ENCODE measurements at places on chromosomes 7 and 10.
A peak's percentile ranks its signal among the peaks of the same experiment; 100 is the strongest.

DNA sequence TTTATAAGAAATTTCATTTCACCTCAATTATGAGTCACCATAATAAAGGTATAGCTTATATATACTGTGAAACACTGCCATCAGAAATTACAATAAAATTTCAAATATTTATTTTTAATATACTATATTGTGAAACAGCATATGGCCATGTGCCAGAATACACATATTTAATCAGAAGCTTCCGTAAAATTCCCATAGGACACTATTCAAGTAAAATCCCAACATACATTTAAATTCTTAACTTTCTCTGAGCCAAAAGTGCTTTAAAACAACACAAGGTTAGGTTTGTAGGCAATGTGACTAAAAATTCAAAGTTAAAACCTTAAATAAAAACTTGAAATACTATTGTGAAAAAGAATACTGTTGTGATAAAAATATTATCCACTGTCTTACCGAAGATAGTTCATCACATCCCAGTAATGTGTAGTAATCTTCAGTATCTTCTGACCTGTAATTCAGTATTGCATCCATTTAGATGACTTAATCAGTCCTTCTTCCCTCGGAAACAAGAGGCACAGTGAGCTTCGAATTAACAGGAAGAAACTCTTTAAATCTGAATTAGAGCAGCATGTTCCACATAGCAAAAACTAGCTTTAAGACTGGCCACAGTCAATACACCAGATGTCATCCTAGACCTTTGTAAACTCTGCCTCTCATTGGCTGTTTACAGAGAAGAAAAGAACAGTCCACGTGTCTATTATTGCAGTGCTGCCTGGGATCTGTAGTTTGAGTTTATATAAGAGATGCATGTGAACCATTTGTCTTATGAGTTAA lies at the start of gene DNAJC12:
Gene DNAJC12, minus strand, starts transcription at position 648 of the 774 bp plus-strand sequence. Its CDS starts 177 bp downstream, at position 471.
- peak; percentile 61 for DNase-seq

GRCh38 chr10:11828682-11829284 lies 5.6 kb downstream of the PROSER2 start:
- DNase-seq, result no peak

- peak; percentile 3 for DNase-seq
Observed at GRCh38 chr7:17176371-17177032, 122.0 kb upstream of the AHR start.

- peak; percentile 66 for DNase-seq
Observed at GRCh38 chr7:77425101-77426051, 9.2 kb upstream of the GSAP start.

- peak; percentile 92 for DNase-seq
Observed at GRCh38 chr10:127148066-127148932, 48.1 kb downstream of the INSYN2A start.

GRCh38 chr10:82683945-82684344 lies 809.0 kb downstream of the NRG3 start:
- no peak for DNase-seq

- no peak for DNase-seq
Observed at GRCh38 chr10:34670081-34670480, 145.0 kb downstream of the PARD3 start.

DNA sequence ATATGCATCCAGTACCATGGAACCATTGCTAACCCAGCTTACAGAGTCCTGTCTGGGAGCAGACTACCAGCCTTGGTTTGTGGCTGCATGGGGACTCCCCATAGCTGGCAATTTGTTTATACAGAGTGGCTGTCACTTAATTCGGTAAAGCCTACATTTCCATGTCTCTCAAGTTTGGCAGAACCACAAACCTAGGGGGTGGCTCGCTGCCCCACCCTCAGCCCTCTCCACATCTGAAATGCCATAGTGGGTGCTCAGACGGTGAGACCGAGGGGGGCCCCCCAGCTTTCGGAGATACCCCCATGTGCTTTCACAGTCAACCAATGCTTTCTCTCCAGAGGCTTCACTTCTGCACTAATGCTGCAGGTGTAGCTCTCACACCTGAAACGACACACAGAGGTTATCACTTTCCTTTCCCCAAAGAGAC lies 75.5 kb upstream of the KAT6B start:
- DNase-seq, result no peak

- DNase-seq, result no peak
Observed at GRCh38 chr7:148633761-148634160, 43.2 kb downstream of the C7orf33 start.

GRCh38 chr10:54434782-54435181 lies 366.2 kb downstream of the PCDH15 start:
- no peak for DNase-seq

GRCh38 chr7:115352375-115352774 lies 430.5 kb downstream of the MDFIC start:
- DNase-seq, result peak; percentile 86

DNA sequence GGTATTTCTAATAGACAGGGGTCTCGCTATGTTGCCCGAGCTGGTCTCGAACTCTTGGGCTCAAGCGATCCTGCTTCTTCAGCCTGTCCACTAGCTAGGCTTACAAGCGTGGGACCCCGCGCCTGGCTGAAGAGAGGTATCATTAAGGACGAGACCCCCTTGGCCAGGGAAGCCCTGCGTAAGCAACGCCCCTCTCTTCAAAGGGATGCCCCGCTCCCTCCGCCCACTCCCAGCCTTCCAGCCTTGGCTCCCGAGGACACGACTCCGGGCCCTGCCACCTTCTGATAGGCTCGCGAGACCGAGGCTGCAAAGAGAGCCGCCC lies 220 bp upstream of the ZKSCAN5 start:
- DNase-seq, result no peak

DNA sequence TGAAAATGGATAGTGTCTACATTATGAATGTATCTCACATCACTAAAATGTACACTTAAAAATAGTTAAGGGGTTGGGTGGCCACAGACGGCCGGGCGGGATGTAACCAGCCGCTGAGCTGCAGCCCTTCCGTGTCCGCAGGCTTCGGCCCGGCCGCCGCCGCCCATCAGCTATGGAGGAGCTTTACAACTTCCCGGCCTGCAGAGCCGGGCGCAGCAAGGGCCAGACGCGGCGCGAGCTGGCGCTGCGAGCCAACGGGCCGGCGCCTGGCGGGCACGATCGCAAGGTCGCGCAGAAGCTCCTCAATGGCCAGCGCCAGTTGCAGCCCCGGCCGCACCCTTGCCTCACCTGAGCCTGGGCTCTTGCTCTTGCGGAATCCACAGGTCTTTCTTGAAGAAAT lies 69.1 kb downstream of the KMT2C start:
- no peak for DNase-seq

DNA sequence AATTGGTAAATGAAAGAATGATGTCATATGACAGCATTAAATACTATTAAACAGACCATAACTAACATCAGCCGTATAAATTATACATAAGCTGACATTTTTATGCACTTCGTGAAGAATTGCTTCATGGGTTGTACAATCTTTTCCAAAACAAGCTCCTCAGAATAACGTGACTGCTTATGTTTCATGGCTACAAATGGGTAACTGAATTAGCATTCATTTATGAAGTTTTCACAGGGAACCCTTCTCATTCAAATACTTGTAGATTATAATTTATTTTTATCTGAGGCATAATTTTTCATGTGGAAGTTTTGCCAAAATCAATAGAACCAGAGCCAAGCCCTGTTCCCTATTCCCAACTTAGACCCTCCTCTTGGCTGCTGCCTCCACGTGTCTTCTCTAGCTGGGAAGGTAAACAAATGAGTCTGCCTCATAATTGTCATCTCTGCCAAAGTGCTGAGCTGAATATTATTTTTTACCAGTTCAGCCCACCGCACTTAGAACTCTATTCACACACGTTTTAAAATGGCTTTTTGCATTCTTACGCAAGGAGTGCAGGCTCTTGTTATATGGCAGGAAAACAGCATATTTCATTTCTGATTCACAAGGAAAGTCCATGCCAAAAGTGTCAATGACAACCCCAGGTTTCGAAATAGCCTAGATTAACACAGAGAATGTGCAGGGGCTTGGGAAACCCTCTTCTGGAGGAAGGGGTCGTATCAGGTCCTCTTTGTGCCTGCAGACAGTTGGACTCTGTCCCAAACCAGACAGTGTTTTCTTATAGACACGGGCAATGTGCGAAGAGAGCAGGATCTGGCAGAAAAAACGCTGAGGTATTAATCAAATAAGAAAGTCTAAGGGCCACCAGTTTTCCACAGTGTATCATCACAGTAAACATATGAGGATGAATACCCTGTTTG lies 370.7 kb upstream of the MGMT start:
- DNase-seq, result peak; percentile 82

DNA sequence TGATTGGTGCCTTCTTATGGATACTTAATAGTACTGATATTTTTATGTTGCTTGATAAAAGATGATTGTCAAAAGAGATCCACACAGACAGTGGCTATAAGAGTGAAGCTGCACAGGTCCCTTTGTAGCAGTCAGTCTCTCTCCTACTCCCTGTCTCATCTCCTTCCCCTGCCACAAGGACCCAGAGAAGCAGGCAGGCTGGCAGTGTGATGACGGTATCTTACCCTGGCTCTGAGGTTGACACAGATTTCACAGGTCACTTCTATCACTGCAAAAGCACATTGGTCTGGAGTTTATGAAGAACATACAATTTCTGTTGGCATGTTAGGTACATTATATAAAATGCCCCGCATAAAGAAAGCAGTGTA lies 64.4 kb upstream of the AHR start:
- DNase-seq, result no peak

GRCh38 chr7:142873281-142873784 lies 12.2 kb downstream of the TRPV6 start:
- no peak for DNase-seq

DNA sequence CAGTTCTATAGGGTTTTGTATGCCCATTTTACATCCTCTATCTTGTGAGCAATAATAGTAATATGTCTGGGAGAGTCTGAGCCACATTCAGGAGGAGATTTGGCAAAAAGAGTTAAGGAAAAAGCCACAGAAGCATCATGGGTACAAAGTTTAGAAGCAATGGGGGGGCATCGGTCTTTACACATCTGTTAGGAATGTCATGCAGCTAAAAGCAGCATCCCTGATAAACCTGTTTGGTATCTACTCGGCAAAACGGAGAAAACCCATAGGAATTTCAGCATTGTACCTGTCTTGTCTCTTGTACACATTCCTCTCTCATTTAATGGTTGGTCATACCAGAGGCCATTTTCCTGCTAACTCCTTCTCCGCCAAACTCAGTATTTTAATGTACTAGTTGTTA lies 12.5 kb upstream of the HERPUD2 start:
- DNase-seq, result peak; percentile 54

DNA sequence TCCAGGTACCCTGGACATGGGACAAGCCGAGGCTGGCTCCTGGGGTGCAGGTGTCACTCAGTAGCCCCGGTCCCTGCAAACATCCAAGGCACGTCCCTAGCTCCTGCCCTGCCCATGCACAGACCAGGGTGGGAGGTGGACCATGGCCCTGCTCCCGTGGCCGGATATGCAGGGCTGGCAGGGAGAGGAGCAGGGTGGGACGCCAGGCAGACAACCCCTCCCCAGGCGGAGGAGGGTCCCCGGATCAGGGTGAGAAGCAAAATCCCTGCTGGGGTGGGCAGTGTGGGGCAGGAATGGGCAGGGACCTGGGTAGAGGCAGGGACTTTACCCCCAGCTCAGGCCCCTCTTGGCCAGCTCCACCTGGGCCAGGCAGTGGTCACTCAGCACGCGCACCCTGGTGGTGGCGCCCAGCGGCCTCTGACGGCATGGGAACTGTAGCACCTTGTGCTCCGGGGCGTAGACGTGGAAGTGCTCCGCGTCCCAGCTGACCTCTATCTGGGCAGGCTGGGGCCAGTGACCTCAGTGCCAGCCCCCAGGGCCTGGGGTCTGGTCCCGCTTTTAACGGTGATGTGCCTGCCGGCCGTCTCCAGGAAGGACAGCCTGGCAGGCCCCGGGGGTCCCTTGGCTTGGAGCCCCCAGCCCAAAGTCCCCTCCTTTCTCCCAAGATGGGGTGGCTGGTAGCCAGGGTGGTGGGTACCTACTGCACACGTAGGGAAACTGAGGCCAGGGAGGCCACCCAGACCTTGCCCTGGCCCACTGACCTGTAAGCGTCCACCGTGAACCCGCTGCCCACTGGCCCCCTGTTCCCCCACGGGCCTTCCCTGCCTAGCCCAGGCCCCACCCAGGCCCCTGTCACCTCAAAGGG lies 1.2 kb downstream of the GRIFIN start:
- no peak for DNase-seq

GRCh38 chr10:78688230-78688900 lies 380.4 kb upstream of the ZMIZ1 start:
- DNase-seq, result no peak

DNA sequence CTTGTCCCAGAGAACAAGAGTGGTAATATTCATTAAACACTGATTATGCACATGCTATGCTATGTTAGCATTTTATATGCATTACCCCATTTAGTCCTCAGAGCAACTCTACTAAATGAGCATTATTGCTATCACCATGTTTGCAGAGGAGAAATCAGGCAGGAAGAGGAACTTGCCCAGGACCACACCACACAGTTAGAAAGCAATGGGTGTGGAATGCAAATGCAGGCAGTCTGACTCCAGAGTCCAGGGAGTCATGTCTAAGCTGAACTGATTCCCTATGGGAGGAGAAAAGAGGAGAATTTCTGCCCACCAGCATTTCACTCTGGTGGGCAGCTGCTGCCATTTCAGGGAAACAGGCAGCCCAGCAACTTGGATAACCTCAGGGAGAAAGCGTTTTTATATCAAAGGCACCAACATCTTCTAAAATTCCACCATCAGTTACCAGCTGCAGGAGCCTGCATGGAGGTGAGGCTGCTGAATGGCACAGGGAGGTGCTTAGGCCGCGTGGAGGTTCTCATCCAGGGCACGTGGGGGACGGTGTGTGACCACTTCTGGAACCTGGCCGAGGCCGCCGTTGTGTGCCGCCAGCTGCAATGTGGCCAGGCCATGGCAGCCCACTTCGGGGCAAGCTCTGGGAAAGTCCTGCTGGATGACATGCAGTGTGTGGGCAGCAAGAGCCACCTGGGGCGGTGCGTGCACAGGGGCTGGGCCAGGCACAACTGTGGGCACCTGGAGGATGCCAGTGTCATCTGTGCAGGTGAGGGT lies 68.2 kb upstream of the C10orf120 start:
- no peak for DNase-seq

DNA sequence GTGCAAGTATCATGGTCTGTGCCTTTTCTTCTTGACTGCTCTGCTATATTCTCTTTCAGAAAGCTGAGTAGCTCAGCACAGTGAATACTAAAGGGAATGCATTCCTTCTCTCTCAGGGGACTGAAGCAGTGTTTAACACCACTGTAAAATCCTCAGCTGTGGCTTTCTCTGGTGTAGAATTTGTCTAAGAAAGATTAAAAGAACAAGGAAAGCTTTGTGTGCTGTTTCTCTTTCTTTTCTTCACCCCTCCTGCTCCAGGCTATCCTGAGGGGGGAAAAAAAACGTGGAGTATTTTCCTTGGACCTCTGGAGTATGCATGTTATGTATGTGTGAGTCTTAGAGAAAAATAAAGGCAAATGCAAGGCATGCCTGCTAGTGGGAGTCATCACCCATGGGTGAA lies 383.9 kb downstream of the AUTS2 start:
- DNase-seq, result peak; percentile 54

GRCh38 chr7:17976952-17977351 lies 36.7 kb upstream of the SNX13 start:
- DNase-seq, result no peak

GRCh38 chr10:69567920-69568319 lies 5.3 kb downstream of the NEUROG3 start:
- peak; percentile 34 for DNase-seq

GRCh38 chr7:54343511-54343910 lies 198.7 kb upstream of the VSTM2A start:
- DNase-seq, result no peak

GRCh38 chr7:5564894-5565293 lies 141.3 kb upstream of the TNRC18 start:
- DNase-seq, result no peak

- DNase-seq, result no peak
Observed at GRCh38 chr7:32048970-32049491, 21.2 kb downstream of the PDE1C start.

Data from fibroblast of skin of right quadriceps (primary cell).